Fibroblast of skin of right quadriceps (primary cell): ENCODE measurements at places on chromosomes 6 and 20.

DNA sequence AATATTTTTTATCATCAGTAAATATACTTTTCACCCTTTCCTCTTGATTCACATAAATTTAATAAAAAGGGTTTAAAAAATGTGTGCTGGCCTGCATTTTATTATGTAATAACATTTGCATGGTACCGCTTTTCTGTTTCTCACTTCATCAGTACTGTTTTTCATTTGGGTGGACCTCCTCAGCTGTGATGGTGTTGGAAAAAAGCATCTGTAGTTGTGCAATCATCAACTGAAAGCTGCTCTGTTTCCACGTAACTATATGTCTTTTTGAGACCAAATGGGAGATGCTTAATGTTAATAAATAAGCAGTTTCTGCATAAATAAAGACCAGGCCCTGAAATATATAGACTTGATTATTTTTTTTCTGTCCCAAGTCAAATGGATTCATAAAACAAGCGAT is 31.6 kb upstream of the CENPW start:
- DNase-seq: no peak

- no peak for DNase-seq
Measured at GRCh38 chr6:195861-196360, 96.4 kb upstream of the DUSP22 start.

DNA sequence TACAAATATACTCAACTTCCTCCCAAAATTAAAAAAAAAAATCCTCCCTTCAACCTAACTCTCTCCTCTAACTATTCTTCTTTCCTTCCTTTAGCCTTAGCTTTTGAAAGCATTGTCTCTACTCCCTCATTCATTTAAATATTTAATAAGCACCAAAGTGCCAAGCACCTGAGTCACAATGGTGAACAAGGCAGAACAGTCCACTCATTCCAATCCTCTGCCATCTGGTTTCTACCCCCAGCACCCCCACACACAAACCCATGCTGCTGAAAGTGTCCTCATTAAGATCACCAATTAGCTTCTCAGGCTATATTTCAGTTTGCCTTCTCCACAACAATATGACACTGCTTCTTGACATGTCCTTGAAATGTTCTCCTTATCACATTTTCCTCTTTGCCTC is 76.3 kb downstream of the DTNBP1 start:
- DNase-seq: peak; percentile 8

GRCh38 chr6:83804886-83805285 is 48.3 kb upstream of the RIPPLY2 start:
- DNase-seq: no peak

DNA sequence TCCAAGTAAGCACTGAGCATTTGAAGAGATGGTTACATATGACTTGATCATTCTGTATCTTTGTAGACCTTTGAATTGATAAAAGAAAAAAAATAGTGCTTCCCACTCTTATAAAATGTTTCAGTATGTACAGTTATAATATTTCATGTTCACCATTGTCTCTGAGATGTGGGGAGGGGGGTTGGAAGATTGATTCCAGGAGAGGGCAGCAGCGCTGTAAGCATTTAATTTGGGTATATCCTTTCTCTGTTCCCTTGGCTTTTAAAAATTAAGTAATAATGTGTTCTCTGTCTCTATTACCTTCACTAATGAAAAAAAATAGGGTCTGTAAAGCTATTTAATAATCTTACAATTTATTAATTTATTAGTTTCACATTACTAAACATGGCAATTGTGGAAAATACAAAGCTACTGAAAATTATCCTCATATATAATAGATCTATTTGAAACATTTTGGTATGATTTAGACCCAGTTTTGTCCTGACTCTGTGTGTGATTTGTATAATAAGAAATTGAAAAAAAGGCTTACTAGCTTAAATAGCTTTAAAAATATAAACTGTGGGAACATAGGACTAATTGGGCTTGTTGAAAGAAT is 341.2 kb downstream of the CDKAL1 start:
- DNase-seq: peak; percentile 46

- DNase-seq: no peak
Measured at GRCh38 chr6:4961322-4962168, 42.3 kb downstream of the RPP40 start.

- peak; percentile 19 for DNase-seq
Measured at GRCh38 chr6:107870381-107870780, 46.3 kb upstream of the SCML4 start.

DNA sequence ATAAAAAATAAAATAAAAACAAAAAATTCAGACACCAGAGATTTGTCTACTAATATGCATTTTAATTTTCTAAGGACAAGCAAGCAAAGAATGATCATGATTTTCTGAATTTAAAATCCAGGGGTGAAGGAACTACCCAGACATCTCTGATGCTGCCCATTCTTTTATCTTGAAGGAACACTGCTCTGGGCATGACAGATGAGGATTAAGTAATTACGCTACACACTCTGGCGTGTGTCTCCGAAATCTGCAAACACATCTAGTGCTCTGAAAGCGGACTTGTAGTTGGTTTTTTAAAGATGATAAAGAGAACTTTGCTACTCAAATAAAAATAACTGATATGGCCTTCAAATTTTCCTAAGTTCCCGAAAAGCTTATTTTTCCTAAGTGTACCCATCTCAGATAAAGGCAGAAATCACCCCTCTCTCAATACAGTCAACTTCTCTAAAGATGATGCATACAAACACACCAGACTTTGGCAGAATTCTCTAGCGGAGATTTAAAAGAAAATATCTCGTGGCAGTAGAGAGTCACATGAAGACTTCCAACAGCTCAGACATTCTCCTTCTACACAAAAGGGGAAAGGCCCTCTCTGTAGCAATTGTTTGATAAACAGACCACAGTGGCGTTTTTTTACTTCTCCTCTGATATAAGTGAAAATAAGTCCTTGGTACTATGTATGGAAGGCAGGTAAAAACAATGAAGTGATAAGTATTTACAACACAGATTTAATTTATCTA is 133.8 kb downstream of the BACH2 start:
- DNase-seq: no peak

- peak; percentile 28 for DNase-seq
Measured at GRCh38 chr20:49608752-49609670, 41.1 kb upstream of the PTGIS start.

GRCh38 chr6:152201120-152201519 is 393.6 kb downstream of the ESR1 start:
- no peak for DNase-seq

DNA sequence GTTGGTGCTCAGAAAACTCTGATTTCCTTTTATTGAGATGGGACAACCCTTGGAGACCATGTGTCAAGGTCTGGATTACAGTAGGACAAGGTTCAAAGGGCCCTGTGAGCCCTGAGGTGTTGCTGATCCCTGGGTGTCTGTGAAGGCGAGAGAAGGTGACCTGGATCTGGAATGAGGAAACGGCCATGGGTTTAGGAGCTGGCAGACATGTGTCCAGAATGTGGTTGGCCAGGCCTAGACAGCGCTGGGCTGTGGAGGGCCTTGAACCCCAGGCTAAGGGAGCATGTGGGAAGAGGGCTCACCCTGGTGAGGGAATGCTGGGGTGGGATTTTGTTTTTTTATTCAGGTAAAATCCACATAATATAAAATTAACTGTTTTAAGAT is 24.9 kb downstream of the PCMTD2 start:
- DNase-seq: no peak

DNA sequence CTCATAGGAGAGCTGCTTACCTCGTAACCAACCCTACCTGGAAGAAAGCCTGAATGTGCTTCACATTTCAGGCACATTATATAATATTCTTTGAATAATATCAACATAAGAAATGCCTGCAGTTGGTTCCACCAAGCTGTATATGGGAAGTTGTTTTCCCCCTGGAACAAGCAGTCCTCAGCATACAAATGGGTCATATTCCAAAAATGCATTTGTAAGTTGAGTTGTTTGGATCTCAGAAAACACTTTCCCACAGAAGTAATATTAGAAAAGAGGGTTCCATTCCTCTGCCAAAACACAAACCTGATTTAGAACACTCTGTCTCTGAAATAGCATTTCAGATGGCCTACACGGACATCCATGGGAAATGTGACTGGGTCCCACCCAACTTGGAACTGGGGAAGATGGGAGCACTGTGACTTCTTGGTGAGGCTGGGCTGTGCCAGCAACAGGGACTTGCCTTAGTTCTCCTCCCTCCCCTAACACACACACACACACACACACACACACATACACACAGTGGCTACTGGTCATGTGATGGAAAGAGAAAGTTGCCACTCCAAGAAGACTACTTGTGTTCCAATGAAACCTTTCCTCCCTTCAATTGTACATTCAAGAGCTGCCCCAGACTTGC is 11.4 kb upstream of the RCAN2 start:
- DNase-seq: no peak

DNA sequence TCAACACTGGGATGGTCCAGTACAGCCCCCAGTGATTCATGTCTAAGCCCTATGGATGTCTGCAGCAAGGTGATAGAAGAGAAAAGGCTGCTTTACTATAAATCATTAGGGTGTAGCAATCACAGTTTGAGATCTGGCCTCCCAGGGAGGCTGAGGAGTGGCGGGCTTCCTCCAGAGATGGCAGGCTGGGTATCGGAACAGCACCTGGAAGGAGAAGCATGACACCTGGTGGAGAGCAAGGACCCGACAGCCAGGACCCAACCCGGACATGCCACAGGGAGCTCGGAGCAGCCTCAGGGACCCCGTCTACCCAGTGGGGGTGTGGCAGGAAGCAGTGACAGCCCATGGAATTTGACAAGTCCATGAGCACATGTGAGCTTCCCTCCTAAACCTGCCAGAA is 114.8 kb upstream of the CD93 start:
- DNase-seq: peak; percentile 31

GRCh38 chr20:24589815-24590177 is 120.4 kb downstream of the SYNDIG1 start:
- no peak for DNase-seq

DNA sequence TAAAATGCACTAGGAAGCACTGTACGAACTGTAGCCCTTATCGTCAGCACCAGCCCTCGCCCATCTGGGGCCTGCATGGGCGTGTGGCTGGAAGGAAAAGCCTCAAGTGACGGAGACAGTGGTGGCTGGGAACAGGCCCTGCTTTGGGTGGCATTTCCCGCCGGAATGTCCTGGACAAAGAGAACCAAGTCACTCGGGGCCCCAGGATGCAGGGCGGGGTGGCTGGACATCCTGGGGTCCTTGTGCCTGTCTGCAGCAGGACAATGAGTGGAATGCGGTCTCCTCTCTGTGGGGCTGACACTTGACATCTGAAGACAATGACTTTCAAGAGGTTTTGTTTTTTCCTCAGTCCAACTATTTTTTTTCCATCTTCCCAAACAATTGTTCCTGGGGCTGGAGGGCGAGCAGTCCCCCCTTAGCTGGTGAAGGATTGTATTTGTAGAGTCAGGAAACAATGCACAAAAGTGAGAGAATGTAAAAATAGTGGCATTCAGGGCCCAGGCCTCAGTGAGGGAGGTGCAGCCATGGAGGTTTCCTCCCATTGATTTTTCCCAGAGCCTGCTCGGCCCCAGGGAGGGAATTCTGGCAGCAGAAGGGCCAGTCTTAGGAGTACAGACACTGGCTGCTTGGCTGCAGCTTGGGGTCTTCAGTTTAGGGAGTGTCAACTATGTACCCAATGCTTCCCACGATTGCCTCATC is 64.4 kb downstream of the PREX1 start:
- DNase-seq: no peak

DNA sequence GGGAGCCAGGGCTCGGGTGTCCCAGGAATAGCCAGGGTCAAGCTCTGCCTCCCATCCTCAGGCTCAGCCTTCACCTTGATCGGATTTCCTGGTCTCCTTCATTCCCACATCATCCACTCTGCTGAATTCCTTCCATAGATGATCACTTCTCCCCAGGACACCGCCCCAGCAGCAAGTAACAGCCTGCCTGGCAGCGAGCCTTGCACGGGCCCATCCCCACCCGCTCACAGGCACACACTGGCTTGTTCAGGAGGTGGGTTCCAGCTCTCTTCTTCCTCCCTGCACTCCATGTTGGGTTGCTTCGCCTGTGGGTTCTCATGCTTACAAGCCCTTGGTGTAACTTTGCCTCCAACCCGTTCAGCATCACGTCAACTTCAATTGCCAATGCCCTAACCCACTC is 113.0 kb upstream of the IYD start:
- DNase-seq: no peak

GRCh38 chr6:50257322-50257721 is 207.6 kb upstream of the DEFB112 start:
- no peak for DNase-seq

- no peak for DNase-seq
Measured at GRCh38 chr6:42915732-42916131, at the start of gene PTCRA. PTCRA (plus strand) TSS chr6:42916053; CDS start chr6:42916070, 17 bp downstream.

DNA sequence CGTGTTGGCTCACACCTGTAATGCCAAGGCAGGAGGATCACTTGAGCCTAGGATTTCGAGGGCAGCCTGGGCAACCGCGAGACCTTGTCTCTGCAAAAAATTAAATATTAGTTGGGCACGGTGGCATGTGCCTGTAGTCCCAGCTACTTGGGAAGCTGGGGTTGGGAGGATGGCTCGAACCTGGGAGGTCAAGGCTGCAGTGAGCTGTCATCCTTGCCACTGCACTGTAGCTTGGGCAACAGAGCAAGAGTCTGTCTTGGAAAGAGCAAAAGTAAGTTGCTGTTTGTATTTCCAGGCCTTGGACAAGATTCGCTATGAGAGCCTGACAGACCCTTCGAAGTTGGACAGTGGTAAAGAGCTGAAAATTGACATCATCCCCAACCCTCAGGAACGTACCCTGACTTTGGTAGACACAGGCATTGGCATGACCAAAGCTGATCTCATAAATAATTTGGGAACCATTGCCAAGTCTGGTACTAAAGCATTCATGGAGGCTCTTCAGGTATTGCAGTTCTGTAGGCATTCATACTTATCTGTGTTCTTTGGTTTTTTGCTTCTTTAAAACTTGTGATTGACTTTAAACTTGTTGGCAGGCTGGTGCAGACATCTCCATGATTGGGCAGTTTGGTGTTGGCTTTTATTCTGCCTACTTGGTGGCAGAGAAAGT is 2.3 kb downstream of the HSP90AB1 start:
- no peak for DNase-seq

GRCh38 chr6:29999416-29999815 is 57.1 kb downstream of the HLA-A start:
- DNase-seq: no peak

- peak; percentile 62 for DNase-seq
Measured at GRCh38 chr6:150830439-150831165, 34.9 kb upstream of the MTHFD1L start.
